Muscle of leg (tissue), 16 donors: ENCODE measurements at places on chromosomes 6 and 20.

- no peak for DNase-seq
These were observed 27.9 kb downstream of the FOXO3 start for GRCh38 chr6:108588586-108588985.

GRCh38 chr6:102764317-102764716 lies 1370.8 kb downstream of the GRIK2 start:
- no peak for DNase-seq

- no peak for DNase-seq
These were observed 184.4 kb downstream of the ERMARD start for GRCh38 chr6:169935861-169936260.

DNA sequence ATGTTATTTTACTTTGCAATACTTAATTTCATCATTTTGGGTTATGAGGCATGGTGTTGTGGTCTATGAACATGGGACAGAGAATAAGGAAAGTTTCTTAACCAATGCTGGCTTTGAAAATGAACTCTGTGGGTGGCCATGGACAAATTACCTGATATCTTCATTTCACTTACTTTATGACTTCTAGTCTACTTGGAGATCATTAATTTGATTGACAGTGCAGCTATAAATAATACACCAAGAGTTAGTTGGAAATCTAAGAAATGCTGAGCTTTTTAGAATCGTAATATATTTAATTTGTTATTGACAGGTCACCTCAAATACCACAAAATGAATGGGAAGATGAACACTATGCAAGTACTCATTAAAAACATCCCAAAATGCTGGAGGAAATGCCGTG lies 140.4 kb downstream of the CENPW start:
- DNase-seq, result no peak

GRCh38 chr6:31110825-31111582 lies 1.4 kb downstream of the C6orf15 start:
- DNase-seq, result no peak

DNA sequence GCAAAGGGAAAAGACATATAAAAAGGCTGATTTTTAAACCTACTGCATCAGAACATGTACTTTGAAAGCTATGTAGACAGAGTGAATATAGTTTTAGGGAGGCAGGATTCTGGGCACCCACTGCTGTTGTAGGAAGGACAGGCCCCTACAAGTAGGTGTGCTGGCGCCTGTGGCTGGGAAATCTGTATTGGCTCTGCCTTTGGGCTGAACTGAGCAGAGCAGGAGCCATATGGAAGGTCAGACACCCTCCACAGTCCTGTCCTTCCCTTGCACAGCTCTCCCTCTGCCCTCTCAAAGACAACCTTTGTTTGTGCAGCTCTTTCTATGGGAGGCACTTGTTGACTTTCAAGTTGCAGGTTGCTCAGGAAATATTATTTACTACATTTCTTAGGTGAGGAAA lies 18.4 kb upstream of the ULBP3 start:
- no peak for DNase-seq
